ENCODE measurements at places on chromosomes 2 and 18.
A peak's percentile ranks its signal among the peaks of the same experiment; 100 is the strongest.

GRCh38 chr18:13107074-13107473 lies 111.5 kb upstream of the LDLRAD4 start:
- no peak for DNase-seq

GRCh38 chr18:47265197-47265596 lies 13.7 kb upstream of the SKOR2 start:
- no peak for DNase-seq

DNA sequence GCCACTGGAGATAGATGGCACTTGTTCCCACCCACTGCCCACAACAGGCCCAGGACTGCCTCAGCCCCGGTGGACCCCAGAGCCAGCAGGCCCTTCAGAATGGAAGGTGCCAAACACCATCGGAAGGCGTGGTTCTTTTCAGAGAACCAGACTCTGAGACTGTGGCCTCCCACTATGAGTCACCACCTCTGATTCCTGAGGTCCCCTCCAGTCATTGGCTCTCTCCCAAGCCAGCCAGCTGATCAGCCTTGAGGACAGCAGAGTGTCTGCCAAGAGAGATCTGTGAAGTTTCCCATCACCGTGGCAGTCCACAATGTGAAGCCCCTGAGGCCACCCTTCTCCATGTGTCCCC lies 10.4 kb upstream of the MAP3K2 start:
- DNase-seq: no peak

DNA sequence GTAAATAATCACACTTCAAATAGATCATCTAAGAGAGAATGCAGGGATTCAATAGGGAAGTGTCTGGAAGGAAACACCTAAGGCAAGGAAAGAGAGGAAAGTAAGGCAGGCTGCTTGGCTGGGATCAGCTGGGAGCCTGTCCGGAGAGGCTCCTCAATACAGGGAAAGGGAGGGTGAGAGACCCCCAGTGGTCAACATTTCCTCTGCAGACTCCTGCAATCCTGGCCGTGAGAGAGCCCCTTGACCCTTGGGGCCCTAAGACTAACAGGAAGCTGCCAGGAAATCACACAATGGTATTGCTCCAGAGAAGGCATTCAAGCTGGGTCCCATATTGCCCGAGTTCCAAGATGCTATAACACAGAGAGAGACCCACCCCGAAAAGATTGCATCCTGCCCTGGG lies 549.4 kb downstream of the NYAP2 start:
- DNase-seq: no peak

GRCh38 chr2:151189125-151189524 lies 72.5 kb downstream of the RBM43 start:
- no peak for DNase-seq

GRCh38 chr2:53505826-53506225 lies 261.8 kb upstream of the CHAC2 start:
- DNase-seq: no peak

DNA sequence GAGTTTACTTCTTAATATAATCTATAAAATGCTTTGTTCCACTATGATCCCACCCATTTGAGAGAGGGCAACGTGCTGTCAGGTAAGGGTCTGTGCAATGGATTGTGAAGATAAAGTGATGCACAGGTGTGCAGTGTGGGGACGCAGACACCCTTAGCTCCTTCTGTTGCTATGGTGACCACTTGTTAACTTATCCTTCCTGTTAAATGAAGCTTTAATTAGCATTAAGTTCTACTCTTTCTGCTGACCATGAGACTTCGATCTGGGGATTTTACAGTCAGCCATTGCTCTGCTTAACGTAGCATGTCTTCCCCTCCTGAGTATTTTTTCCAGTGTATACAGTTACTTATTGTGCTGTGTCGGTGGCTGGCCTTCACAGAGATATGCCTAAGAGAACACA lies 23.1 kb upstream of the ALKAL2 start:
- DNase-seq: no peak

DNA sequence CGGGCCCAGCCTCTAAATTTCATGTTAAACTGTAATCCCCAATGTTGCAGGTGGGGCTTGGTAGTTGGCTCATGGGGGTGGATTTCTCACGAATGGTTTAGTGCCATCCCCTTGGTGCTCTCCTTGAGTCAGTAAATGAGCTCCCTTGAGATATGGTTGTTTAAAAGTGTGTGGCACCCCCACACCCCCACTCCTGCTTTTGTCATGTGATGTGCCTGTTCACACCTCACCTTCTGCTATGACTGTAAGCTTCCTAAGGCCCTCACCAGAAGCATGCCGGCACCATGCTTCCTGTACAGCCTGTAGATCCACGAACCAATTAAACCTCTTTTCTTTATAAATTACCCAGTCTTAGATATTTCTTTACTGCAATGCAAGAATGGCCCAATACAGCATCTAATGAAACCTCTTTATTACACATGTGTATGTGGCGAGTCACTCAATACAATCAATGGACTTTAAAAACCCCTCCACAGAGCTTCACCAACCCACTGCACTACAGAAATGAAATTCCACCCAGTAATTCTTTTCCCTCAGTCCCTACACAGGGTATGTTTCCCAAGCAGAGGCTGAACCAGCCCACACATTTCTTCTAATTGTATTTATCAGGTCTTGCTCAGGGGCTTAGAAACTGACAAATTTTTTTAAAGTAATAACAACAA lies 47.3 kb downstream of the WDFY1 start:
- no peak for DNase-seq

DNA sequence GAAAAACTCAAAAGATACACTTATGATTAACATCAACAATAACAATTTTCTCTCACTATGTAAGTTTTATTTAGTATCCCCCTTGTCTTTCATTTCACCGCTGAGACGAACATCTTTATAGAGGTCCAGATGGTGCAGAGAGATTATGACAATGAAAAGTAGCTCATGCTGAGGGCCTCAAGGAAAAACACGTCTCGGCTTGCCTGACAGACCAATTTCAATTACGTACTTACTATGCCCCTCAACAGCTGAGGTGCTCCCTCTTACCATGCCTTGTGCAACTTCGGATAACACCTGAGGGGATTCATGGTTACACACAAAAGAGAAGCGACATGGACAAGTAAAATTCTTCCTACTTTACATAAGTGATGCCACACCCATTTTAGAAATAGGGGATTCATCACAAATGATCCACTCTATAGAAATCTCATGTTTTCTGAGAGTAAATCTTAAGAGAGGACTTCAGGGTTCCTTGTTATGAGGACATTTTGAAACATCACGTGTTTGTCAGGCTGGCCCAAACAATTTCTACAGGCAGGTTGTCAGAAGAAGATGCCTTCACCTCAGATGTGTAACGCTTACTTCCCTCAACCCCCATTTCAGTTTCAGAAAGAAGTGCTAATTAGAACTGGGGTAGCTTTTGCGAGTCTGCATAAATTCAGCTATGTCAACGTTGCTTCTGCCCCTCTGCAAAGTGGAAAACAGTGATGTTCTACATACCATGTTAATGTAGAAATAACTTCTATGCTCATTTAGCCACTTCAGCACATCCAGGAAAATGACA lies 191.4 kb downstream of the NRXN1 start:
- DNase-seq: no peak

GRCh38 chr2:46050489-46050888 lies 246.7 kb upstream of the EPAS1 start:
- no peak for DNase-seq

GRCh38 chr2:50401772-50402653 lies 629.9 kb downstream of the NRXN1 start:
- no peak for DNase-seq

GRCh38 chr2:228545041-228545747 lies 363.7 kb upstream of the SPHKAP start:
- no peak for DNase-seq

DNA sequence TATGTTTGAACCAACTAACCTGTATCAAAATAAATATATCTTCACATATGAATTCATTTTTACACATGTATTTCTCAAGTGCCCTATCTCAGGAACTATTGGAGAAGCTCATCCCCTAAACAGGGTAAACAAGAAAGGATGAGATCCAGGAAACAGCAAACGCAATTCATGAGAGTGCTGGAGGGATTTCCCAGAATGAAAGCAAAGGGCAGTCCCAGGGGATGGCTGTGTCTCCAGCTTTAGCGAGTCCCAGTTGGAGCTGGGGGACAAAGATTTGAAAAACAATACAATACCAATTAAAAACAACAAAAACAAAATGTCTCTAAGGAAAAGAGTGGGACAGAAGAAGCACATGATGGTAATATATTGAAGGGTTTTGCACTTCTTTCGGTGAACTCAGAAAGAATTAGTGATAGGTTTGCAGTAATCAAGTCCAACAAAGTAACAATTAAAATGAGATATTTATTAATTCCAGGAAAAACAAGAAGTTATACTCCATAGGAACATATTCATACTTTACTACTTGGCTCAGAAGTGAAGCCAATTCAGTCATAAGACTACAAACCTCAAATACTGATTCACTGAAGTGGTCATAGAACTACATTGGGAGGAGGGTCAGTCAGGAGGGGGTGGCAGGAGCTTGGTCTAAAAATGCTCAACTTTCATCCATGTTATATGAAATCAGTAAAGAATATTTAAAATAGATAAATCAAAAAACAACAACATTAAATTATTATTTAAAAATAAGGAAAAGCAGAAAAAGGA lies 73.1 kb upstream of the PDE1A start:
- no peak for DNase-seq

DNA sequence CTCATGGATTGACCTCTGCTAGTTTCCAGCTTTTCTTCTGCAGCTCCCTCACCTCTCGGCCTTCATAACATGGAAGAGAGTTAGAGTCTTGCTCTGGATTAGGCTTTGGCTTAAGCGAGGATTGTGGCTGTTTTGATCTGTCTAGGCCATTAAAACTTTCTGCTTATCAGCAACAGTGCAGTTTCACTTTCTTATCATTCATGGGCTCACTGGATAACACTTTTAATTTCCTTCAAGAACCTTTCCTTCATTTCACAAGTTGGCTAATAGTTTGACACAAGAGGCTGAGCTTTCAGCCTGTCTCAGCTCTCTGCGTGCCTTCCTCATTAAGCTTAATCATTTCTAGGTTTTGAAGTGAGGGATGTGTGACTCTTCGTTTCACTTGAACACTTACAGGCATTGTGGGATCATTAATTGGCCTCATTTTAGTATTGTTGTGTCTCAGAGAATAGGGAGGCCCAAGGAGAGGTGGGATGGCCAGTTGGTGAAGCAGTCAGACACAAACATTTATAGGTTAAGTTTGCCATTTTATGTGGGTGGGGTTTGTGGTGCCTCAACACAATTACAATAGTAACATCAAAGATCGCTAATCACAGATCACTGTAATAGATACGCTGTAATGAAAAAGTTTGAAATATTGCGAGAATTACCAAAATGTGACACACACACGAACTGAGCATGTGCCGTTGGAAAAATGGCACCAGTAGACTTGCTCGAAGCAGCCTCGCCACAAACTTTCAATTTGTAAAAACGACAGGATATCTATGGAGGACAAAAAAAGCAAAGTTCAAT lies 129.3 kb downstream of the ZNF236 start:
- no peak for DNase-seq

DNA sequence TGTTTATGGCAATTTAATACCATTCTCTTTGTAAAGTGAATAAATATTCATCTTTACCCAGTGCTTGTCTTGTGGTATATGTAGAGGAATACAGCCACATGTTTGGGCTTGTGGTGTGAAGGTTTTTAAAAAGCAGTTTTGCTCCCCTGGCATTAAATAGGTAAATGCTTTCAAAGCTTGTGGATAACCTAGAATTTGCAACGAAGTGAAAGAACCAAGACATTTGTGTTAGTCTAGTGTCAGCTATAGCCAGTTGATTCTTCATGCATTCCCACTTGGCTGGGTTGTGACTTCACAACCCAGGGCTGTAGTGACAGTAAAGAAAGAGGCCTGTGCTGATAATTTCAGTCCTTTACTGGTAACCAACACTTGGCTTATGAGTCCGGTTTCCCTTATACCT lies 32.9 kb upstream of the TOGARAM2 start:
- DNase-seq: no peak

- no peak for DNase-seq
Measured at GRCh38 chr2:151137526-151137925, 124.1 kb downstream of the RBM43 start.

- DNase-seq: peak; percentile 40
Measured at GRCh38 chr2:216081487-216082116, at the start of the genes PECR and TMEM169. Gene PECR (minus strand): TSS chr2:216081809. CDS start chr2:216081741, 68 bp downstream. Gene TMEM169 (plus strand): TSS chr2:216081919. CDS start chr2:216095964, 14,045 bp downstream.

DNA sequence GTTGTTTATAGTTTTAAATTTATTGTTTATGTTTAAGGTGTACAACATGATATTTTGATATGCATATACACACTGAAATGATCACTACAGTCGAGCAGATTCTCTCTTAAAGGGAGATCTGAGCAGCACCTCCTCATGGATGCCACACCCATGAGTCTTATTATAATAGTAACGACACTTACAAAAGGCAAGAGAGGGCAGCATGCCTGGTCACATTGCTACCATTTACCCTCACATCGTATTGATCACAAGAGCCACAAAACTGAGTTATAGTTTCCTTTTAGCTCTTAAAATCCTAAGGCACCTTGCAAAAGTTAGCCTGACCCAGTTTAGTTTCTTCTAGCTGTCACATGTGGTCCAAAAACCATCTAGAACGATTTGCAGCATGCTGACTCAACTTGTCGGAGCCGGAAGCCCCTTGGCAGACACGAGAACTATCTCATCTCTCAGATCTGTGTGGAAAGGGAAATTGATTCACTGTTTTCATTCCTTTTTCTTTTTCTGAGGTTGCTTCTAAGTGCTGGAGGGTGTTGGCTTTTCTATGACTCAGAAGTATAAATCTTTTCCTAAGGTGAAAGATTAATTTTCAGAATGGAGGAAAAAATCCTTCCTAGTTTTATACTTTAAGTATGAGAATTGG lies 85.3 kb downstream of the CDC42EP3 start:
- peak; percentile 42 for DNase-seq

DNA sequence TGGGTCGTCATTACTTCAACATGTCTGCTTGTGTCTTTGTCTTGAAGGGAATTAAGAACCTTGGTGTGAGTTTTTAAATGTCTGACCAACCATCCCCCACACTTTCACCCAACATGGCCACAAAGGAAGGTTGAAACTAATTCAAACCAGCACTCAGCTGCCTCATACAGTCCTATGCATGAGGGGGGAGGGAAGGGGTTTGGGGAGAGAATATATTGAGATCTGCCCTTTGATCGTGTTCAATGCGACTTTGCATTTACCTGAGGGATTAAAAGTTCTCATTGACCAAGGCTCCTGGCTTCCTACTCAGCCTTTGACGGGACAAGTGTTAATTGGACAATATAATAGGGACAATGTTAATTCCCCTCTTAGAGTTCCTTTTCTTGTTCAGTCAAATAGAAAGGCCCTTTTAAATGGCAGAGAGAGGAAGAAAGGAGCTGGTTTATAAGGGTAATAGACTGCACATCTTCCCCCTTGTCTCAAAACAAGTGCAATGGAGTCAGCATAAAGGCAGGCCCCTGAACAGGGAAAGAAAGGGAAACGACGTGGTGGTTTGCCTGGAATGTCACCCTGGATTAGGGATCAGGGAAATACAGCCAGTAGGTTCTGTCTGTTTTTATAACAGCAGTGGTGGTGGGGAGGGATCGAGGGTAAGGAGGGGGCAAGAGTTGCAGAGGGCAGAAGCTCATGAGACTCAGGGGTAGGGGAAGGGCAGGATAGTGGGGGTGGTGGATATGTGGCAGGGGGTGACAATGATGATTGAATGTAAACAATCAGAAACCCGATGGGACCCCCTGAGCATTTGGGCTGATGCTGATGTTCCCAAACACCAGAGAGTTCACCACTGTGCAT lies 198.7 kb downstream of the MYCN start:
- DNase-seq: no peak

GRCh38 chr2:171512014-171512413 lies 10.3 kb upstream of the CYBRD1 start:
- DNase-seq: no peak
